ENCODE measurements at places on chromosomes 11 and 22.

DNA sequence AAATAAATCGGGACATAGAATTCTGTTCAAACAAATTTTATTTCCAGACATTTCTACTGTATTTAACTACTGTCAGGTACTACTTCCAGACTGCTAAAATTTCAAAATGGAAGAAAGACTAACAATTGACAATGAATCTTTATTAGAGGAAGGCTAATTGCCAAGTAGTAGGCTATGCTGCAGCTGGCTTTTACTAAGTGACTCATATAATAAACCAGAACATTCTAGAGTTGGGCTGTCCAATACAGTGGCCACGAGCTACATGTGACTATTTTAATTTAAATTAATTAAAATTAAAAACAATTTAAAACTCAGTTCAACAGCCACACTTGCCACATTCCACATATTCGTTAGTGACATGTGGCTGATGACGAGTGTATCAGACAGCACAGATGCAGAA lies 27.6 kb downstream of the CHKA start:
- DNase-seq = no peak

DNA sequence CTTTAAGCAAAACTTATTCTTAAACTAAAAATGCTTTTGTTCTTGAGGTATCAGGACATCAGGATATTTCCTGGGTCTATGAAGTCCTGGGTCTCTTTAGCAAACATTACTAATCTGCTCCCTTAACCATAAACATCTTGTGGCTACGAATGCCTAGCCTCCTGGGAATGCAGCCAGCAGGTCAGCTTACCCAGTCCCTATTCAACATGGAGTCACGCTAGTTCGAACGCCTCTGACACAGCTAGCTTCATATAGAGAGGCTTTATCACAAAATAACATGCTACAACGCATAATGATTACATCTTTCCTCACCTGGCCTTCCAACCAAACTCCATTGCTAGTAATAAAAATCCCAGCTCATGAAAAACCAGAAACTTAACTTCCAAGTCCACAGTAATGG lies 17.5 kb upstream of the FIBIN start:
- no peak for DNase-seq

GRCh38 chr11:34252015-34252414 lies 105.8 kb downstream of the ABTB2 start:
- DNase-seq = no peak

DNA sequence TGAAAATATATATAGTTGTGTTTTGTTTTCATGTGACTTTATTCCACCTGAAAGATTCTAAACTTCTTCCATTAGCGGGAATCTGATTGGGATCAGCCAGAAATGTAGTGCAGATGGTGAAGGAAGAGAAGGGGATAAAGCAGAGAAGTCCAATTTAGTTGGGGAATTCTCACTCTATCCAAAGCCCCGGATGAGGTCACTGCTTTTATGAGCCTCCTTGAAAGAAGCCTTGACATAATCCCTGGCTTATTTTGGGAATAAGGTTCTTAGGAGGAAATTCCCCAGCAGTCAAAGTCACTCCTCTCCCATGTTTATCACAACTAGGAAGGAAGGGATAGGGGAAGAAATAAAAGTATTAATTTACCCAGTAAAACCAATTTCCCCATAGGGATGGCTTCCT lies 41.1 kb downstream of the OSBP start:
- DNase-seq = no peak

GRCh38 chr22:38754751-38755154 lies 1.0 kb downstream of the SUN2 start:
- no peak for DNase-seq

- DNase-seq = no peak
These were observed 2.1 kb downstream of the C11orf16 start for GRCh38 chr11:8930456-8931175.

DNA sequence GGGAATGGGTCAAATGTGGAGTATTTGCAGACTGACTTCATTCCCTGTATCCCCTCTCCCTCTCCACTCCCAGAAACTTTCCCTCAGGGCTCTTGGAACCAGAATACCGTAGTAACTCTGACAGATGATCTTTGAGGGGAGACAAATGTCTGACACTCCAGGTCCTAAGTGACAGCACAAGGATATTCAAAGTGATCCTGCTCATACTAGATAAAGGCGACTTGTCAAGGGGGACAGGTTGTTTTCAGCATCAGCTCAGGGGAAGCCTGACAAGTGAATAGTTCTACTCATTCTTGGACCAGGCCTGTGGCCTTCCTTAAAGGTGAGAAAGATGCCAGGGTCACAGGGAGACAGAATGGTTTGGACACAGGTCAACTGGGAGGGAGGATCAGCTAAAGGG lies 92.8 kb downstream of the NXPE2 start:
- DNase-seq = no peak

DNA sequence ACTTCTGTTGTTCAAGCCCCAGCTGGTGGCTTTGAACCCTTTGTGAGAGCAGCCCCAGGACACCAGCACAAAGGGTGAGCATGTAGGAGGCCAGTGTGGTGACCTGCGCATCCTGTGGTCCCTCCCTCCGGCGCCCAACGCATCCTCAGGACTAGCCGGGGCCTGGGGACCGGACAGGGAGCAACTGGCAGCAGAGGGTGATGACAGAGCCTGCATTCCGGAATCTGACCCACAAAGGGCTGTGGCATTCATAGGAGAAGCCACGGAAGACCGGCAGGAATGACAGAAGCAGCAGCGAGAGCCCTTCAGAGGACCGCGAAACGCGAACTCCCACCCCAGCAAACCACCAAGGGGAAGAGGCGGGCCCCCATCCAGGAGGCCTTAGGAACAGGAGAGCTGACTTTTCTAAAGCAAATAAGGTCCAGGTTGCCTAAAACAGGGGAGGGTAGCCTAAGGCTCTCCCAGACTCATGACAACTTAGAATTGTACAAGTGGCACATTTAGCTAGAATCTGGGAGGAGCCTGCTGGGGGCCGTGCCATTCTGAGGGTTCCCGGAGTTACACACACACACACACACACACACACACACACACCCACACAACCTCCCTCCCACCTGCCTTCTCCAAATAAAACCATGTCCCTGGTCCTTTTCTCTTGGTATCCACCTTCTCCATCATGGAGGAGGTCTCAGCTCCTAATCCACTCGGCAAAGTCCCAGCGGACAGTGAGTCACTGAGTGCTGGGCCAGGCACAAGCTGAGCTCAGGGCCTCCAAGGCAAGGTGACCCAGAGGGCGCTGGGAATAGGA lies 232.7 kb downstream of the CTTN start:
- no peak for DNase-seq

DNA sequence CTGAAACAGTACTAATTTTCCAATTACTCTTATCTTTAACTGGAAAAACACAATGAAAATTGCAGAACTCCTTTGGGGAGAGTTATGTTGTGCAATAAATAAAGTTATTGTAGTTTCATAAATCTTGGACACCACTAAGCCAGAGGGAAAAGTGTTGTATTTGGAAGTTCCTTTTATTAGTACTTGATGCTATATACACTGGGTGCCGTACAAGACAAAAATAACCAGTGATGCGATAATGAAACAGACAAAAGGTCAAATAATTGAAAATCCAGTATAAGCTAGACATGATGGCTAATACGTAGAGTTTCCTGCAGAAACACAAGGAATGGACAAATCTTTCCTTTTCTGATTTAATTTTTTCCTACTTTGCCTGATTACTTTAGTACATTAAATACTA lies 541.1 kb downstream of the ETS1 start:
- no peak for DNase-seq

DNA sequence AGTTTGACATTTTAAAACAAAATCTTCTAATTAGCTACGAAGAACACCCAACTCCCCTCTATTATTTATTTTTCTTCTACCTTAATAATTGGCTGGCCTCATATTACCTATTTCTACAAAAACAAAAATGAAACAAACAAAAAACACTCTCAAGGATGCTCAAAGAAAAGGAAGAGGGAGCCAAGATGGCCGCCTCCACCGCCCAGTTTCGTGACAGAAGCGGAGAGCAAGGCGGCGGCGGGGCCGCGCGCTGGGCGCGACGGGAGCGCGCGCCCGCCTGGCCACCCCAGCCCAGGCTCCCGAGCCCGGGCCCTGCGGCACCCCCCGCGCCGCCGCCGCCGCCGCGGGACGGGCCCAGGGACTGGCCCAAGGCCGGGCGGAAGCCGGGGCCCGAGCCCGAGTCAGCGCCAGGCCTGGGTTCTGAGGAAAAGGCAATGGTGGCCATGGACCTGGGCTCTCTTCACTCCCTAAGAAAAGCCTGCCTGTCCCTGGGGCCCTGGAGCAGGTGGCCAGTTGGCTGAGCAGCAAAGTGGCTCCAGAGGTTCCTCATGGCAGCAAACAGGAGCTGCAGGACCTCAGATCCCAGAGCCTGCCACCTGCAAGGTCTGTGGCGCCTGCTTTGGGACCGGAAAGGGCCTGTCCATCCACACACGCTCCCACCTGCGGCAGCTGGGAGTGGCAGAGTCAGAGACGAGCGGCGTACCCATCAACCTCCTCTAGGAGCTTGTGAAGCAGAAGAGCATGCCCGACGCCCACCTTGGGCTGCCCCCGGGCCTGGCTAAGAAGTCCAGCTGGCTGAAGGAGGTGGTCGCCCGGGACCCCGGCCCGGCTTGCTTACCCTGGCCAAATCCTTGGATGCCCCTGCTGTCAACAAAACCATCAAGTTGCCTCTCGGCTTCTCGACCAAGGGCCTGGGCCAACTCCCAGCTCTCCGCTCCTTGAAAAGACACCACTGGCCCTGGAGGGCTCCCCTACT lies 543.2 kb upstream of the CCDC179 start:
- no peak for DNase-seq

- DNase-seq = no peak
These were observed 180.0 kb downstream of the WNT11 start for GRCh38 chr11:76026281-76026680.

- DNase-seq = no peak
These were observed 53.0 kb downstream of the MICAL2 start for GRCh38 chr11:12163181-12163941.

DNA sequence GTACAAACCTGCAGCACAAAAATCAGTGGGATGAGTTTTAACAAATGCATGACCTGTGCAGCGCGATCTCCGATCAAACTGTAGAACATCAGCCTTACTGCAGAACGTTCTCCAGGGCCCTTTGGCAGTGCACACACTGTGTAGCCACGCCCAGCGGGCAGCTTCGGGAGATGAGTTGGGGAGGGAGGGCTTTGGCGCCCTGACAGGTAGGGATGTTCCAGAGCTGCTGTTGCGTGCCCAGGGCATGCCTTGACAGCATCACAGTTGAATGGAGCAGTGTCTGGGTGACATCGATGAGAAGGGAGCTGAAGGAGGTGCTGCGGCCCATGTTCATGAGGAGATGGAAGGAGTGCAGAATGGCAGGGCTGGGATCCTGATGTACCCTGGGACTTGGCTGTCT lies 80.2 kb downstream of the TBC1D22A start:
- no peak for DNase-seq
